ENCODE measurements at places on chromosomes 6 and 20.

- no peak for DNase-seq
Observed at GRCh38 chr20:1897965-1898464, 2.8 kb downstream of the SIRPA start.

DNA sequence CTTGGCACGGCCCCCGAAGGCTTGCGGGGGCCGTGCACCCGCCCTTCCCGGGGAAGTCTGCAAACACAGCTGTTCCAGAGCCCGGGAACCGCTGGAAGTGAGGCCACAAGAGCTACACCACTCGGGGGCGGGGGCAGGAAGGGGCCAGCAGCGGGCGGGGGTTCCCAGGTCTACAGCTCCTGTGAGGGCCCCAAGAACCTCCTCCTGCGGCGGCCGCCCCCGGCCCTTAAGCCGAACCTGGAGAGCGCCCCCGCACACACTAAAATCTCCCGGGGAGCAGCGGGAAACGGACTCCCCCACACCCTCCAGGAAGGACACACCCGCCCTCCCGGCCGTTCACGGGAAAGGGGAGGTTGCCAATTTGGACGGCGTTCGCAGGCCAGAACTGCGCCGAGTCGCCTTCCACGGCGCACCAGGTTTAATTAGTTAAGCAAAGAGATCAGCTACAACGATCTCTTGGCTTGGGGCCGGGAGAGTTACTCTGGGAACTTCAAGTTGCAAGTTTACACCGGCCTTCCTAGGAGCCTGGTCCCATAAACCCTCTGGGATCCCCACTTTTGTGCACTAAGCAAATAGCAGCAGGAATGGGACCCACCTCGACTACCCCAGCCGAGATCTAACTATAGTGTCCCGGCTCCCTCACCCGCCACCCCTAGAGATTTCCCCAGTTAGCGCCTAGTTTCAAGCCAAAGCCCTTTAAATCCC is 1.7 kb downstream of the JAG1 start:
- no peak for DNase-seq

DNA sequence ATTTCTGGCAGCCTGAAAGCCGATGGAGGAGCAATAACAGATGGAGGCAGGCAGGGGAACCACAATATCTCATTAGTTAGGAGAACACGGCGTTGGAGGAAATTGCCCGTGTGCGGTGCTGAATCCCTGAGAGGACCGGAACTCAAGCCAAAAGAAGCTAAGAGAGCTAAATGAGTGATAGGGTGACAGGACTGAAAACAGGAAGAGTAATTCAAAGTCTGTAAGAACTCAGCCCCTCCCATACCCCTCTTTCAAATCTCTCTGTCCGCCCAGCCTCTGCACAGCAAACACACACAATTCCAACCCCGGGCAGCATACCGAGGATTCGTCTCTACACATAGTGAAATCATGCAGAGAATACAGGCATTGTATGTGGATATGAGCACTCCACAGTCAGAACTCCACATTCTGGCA is 2.6 kb upstream of the IPCEF1 start:
- DNase-seq = no peak

DNA sequence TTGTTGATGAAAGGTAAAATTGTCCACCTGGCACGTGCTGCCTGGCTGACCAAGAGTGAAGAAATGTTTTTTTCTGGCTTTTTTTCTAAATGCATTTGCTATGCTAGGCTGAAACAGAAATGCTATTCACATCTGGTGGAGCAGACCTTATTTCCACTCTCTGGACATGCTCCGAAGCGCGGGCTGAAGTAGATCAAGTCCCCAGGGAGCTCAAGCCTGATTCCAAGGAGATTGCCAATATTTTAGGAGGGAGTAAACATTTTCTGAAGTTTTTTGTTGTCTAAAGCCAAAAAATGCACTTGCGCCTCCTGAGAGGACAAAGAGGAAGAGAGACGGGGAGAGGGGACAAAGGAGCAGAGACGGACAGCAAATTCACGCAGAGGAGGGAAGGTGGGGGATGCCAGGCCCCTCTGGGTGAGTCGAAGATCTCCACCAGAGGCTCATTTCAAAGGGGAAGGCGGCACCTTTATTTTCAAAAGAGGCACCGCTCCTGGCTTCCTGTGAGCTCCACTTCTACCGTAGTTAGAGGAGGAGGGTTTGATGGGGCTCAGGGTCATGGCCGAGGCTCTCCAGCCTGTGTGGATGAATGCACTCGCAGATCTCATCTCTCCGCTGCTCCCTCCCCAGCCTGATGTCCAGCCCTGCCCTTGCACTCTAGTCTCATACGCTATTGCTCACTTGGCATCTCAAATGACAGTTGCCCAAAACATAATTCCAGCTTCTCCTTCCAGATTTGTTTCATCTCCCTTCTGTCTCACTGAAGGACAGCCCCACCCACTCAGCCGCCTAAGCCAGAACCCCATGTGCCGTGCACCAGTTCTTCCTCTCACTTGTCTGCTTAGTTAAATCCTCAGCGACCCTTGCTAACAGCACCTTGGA is 23.1 kb upstream of the SMOC2 start:
- no peak for DNase-seq

GRCh38 chr20:14855171-14855570 is 517.8 kb upstream of the FLRT3 start:
- no peak for DNase-seq

- DNase-seq = no peak
Observed at GRCh38 chr6:90146921-90147649, 149.6 kb downstream of the BACH2 start.

DNA sequence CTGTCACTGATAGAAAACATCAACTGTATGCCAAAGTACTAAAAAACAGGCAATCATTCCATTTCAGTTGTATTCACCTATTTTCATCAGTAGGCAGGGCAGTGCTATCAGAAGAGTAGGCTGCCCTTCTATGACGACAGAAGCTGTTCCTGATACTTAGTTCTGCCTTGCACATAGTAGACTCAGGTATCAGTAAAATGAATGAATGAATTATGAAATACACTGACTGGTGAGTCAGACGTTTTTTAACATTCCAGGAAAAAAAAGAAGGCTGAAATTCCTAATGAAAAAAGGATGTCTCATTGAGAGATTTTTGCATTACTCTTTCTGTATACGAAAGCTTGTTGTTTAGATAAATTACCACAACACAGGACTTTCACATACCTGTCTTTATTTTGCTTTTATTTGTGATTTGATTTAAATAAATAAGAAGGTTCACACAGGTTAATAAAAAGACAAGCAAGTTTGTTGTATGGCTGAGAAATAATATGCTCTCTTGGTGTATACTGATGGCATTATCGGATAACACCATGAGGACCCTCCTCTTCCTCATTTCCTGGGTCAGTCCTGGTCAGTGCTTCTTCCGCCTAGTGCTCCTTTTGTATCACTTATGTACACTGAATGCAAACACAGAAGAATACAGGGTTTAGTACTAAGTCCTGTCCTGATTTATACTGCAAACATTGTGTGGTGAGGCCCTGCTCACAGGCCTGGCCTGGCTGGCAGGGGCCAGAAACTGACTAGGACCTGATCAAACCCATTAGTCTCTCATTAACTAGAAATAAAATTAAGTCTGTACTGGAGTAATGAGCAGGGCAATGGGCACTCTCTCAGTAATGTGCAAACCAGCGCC is 39.4 kb upstream of the SPDEF start:
- DNase-seq = no peak

DNA sequence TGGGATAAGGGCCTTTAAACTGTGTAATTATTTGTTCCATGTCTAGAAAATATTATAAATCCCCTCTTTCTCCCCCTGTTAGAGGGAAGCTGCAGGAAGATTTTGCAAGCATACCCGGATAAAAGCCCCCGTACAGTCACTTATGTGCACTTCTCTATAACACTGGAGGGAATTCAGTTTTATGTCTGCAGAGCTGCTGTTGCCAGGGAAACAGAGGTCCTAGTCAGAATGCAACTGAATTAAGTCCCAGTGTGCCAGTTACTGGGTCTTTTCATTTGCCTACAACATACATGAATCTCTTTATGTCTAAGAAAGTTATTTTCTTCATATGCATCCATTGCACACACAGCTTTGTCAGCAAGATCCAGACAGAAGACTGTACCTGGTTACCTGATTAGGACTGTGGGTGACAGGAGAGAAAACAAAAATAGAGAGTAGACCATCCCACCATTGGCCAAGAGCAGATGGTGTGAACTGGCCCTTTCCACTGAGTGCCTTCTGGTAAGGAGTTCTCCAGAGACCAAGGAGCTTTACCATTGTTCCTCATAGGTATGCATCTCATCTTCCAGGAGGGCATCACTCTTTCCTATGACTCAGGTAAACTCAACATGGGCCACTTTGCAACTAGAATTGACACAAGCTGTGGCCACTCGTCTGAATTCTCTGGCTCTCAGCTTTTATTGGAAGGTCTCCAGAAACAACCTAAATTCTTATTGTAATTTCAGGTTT is 180.8 kb upstream of the PHACTR1 start:
- DNase-seq = no peak

DNA sequence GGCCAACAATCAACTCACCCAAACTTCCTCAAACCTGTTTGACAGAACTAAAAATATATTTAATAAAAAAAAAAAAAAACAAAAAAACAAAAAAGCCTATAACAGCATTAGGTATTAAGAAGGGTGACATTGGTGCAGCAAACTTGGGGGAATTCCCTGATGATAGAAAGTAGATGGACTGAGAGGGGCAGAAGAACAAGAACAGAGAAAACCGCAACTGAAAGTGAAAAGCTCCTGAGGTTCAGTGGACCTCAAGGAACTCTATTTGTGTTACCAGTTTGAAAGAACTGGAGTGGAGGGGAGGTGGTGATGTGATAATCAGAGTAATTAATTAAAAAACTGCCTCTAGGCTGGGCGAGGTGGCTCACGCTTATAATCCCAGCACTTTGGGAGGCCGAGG is 53.8 kb downstream of the MACROD2 start:
- no peak for DNase-seq

GRCh38 chr6:113495521-113495920 is 361.6 kb upstream of the MARCKS start:
- DNase-seq = peak; percentile 85

DNA sequence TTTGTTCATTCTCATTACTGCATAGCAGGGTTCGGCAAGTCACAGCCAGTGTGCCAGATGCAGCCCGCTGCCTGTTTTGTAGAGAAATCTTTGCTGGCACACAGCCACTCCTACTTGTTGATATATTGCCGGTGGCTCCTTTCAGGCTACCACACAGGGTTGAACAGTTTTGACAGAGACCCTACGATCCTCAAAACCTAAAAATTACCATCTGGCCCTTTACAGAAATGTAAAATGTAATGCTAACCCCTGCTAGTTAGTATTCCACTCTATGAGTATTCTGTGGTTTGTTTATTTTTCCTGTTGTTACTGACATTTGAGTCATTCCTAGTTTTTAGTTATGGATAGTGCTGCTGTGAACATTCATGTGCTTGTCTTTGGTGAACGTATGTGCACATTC is 11.5 kb downstream of the DHX35 start:
- DNase-seq = no peak
